ENCODE measurements at places on chromosomes 16 and 17. TPM values are rescaled to one million over a fixed set of nuclear protein-coding genes. Genes with fewer than 3 reads are reported as not detected.

DNA sequence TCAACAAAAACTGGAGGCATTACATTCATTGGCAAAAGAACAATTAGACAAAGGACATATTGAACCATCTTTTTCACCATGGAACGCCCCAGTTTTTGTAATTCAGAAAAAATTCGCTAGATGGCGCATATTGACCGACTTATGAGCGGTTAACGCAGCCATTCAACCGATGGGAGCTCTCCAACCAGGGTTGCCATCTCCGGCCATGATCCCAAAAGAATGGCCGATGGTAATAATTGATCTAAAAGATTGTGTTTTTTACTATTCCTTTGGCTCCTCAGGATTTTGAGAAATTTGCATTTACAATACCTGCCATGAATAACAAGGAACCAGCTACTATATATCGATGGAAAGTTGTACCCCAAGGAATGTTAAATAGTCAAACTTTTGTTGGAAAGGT lies 21.4 kb downstream of the ALOX15B start:
- DNase-seq: peak; percentile 67

- no peak for DNase-seq
These were observed 55.2 kb upstream of the MRTFB start for GRCh38 chr16:14015948-14016347.

DNA sequence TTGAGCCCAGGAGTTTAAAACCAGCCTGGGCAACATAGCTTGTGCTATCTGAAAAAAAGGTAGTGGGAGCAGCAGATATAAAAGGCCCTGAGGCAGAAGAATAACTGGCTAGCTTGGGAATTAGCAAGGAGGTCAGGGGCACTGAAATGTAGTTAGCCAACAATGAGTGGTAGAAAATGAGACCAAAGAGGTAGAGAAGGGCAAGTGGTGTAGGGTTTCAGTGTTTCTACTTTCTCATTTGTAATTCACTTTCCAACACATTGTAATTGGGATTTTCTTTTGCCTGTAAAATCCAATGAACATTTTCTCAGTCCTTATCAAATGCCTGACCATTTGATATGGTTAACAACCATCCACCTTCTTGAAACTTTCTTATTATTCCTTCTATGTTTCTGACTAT lies 95.1 kb upstream of the CORO6 start:
- DNase-seq: no peak

DNA sequence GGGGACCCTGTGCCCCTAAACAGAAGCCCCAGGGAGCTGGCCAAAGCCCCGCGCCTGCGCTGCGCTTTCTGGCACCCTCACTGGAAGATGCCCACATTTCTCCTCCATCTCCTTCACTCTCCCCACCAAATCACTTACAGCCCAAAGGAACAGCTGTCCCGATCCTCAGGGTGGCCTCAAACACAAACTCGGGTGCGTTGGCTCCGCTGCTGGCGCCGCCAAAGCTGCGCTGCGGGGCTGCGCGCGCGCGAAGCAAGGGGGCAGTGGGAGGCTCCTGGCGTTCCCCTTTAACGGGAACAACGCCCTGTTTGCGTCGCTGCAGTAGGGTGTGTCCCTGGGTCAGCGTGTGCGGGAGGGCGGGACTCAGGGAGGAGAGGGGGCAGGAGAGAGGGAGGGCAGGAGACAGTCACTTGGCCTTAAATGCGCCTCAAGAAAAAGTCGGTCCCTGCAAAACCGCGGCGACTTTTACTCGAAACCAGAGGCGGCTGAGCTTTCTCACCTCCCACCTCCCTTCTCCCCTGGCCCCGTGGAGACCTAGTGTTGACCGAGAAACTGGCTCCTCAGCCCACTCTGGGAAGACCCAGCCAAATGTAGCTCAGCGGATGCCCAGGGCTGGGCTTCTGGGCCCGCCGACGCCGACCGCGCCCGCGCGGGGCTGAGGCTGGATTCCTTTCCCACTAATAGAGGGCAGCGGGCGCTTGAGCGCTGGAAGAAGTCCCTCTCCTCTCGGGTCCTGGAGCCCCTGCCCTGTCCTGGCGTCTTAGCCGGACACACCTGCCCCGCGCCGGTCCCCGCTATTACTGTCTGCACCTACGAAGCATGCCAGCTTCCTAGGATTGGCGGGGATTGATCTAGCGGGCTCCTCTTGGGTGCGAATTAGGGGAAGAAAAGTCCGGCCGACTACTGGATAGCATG lies 2.6 kb downstream of the PMP22 start:
- no peak for DNase-seq

GRCh38 chr16:50023641-50024040 lies 1.4 kb upstream of the CNEP1R1 start:
- DNase-seq: no peak

Gene TTYH2
- 2.2 TPM for total RNA-seq

Gene PHLPP2
- total RNA-seq: 12.0 TPM

Gene RHBDF2
- total RNA-seq: 12.3 TPM

All from type B pancreatic cell (in vitro differentiated cells).